Tibial artery (tissue), 4 donors: ENCODE measurements at places on chromosomes 6 and 20.
A peak's percentile ranks its signal among the peaks of the same experiment; 100 is the strongest.

- no peak for DNase-seq
These were observed 4.5 kb upstream of the PLAGL1 start for GRCh38 chr6:144012534-144012933.

DNA sequence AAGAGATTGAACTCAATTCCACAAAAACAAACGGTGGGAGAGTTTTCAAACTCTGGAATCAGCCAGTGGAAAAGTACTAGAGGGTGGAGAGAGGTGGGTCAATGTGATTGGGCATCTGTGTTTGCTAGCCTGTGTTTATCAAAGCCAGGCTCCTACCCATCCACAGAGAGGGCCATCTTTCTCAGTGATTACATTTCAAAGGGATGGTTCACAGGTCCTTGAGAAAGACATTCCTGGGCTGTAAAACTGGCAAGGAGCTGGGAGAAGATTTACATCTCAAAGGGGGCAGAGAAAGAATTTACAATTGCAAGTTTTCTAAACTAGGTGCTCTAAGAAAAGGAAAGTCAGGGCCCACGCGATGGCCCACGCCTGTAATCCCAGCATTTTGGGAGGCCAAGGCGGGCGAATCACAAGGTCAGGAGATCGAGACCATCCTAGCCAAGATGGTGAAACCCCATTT lies 146.8 kb upstream of the UST start:
- no peak for DNase-seq

DNA sequence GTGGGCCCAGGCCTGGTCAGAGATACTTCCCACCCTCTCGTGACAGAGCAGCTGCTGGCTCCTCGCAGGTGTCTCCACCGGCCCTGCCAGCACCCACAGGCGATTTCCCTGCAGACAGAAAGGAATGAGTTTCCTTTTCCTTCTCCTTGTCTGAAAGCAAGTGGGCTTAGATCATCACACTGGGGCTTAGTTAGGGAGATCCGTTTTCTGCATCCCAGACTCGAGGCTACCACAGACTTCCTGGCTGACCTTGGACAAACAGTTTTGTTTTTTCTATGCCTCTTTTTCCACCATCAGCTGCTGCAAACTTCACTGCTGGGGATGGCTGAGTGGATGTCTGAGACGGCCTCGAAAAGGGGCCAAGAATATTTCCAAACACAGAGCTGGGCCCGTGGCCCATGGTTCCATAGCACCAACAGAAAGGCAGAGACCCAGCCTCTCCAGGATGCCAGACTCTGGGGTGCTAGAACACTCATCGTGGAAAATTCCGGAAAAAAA lies 86.5 kb downstream of the BANF2 start:
- no peak for DNase-seq

DNA sequence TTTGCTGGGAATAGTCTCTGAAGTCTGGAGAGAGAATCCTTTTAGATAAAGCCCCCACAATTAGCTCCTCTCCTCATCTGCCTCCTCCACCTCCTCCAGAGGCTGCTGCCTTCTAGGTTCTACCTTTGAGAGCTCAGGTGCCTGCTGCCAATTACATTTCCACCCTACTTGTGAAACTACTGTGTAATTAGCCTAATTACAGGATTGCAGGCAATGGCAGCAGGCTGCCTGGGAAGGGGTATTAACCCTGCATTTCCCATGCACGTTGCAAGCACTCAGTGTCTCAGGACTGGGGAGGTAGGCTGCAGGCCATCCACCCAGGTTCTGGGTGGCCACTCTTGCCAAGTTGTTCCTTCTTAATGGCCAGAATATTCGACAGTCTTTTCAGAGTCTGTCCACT lies 215.6 kb upstream of the ZNF217 start:
- DNase-seq = no peak

GRCh38 chr6:170076466-170077165 lies 214.3 kb downstream of the DLL1 start:
- DNase-seq = no peak

DNA sequence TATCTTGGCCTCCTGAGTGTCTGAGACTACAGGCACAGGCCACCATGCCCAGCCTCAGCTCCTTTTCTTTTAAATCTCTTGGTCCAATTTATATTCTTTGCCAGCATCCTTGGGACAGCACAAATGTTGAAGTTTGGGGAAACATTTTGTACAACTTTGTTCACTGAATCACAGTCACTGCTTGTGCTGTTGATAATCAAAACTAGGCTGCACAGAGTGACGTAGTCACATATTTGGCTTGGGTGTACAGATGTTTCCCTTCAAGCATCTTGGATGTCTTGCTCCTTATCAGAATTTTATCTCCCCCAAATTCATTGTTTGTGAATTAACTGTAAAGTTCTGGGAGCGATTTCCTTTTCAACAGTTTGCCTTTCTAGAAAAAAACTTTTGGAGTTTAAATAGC lies 17.9 kb downstream of the CARMIL1 start:
- peak; percentile 50 for DNase-seq

- DNase-seq = no peak
These were observed 125.7 kb upstream of the MYLIP start for GRCh38 chr6:16003197-16003491.

DNA sequence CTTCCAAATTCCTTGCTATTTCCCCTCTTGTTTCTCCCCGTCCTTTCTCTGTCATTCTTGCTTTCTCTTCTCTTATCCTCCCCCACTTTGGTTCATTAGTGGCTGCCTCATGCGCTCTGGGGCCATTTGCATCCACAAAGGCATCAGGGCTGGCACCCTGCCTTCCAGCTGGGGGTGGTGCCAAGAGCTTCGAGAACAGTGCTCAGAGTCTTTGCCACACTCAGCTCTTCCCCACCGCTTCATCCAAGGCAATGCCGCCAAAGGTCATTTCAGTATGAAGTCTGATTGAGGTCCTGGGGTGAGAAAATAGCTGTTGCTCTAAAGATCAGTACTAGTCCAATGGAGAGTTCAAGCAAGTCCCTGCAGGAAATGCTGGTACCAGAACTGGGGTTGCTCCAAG lies 22.7 kb downstream of the OLIG3 start:
- no peak for DNase-seq

DNA sequence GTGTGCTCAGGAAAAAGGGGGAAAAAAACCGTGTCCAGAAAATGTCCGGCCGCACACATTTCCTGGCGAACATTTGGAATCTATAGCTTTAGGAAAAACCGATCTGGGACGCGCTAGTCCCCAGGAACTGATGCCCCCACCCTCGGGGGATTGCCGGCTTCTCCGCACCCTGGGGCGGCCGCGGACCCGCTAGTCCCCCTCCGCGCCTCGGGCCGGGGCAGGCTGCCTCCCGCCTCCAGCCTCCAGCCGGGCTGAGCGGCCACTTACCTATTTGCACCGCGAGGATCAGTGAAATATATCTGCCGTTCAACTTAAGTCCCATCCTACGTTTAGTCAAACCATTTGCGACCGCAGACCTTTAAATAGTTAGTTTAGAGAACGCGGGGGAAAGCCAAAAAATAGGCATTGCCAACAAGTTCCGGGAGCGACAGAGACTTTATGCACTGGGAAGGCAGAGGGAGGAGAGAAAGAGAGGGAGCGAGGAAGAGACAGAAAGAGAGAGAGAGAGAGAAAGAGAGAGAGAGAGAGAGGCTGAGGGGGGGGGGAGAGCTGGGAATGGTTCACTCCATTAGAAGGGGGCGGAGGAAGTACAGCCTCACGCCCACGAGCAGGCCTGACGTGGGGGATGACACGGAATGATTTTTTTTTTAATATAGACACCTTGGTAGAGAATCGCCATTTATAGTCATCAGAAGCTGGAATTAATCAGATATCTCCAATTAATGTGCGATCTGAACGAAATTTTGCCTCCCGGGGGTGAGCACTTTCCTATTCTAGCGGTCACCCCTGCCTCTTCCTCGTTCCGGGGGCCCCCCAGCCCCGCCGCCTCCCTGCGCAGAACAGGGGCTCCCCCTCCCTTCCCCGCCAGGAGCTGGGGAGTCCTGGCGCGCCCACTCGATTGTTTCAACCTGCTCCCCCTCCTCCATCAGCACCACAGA lies at the start of gene NRN1:
Gene NRN1 (minus strand): TSS at position 498 of the 938 bp plus-strand sequence. CDS start 176 bp downstream, at position 322.
- no peak for DNase-seq

- DNase-seq = no peak
These were observed 4.0 kb downstream of the MDGA1 start for GRCh38 chr6:37693546-37694250.

GRCh38 chr6:154757352-154758050 lies 24.3 kb downstream of the SCAF8 start:
- DNase-seq = no peak

DNA sequence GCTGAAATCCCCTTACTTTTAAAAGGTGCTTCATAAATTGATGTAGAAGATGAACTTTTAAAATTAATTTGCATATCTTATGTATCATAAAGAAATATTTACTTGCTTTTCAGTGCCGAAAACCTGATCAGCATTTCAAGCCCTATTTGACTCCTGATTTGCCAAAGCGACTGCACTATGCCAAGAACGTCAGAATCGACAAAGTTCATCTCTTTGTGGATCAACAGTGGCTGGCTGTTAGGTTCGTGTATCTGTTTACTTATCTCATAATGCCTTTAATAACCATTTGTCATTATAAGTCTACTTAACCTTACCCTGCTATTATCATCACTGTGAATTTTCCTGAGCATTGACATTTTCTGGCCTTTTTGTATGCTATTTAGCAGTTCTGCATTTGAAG lies 7.8 kb downstream of the OR2A4 start:
- no peak for DNase-seq

DNA sequence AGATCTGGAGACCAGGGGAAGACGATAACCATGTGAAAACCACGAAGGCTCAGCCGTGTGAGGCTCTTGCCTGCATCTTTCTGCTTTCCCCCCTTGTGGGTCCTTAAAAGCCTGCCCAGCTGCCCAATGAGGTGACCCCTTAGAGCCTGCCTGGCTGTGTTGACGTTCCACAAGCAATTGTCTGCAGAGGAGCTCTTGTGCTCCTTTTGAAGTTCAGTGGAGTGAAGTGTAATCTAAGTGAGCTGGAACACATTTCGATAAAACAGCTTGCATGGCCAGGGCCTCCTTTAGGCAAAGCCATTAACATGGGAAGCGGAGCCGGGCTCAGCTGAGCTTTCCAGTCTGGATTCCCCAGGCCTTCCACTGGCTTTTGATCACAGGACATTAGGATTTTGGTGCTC lies 27.3 kb upstream of the TCP11 start:
- DNase-seq = no peak

DNA sequence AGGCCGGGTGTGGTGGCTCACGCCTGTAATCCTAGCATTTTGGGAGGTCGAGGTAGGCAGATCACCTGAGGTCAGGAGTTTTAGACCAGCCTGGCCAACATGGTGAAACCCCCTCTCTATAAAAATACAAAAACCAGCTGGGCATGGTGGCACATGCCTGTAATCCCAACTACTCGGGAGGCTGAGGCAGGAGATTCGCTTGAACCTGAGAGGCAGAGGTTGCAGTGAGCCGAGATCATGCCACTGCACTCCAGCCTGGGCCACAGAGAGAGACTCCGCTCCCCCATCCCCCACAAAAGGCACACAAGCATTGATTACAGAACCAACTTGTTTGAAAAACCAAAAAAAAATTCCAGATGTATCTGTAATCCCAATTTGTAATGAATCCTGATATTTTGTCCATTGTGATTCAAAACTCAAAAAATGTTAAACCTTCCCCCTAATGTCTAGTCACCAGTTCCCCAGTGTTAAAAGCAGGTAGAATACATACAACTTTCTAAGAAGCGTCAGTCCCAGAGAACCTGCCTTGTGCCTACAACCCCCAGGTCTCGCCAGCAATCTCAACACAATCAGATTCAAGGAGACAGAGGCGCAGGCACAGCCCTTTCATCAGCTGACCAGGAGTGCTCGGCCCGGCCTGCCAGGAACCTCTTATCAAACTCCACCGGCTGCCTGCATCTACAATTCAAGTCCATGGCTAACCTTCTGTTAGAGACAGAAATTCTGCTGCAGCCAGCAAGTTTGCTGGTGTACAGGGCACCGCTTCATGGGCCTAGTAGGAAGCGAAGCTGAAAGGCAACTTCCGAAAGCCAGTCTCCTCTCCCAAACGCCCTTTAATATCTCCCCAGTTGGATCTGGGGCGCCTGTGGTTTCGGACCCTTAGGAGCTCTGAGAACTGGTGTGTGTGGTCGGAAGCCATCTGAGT lies 2.1 kb downstream of the EZR start:
- DNase-seq = peak; percentile 38

DNA sequence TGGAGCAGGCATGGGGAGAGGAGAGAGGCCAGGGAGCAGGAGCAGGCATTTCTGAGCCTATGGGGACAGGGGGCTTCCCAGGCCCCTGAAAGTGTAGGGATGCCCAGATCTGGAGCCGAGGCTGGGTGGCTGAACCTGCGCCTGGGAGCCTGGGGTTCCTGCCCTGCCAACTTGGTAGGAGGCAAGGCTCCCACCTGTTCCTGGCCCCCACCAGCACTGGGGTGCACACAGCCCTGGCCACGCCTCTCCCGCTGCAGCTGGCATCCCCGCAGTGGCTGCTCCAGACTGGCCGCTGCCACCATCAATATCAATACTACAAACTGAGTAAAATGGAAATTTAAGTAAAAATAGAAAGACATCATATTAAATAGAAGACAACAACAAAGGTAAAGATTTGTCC lies 684.9 kb upstream of the MAP3K7 start:
- DNase-seq = no peak

GRCh38 chr6:146301764-146302163 lies 241.9 kb upstream of the RAB32 start:
- DNase-seq = no peak

- no peak for DNase-seq
These were observed 164.3 kb downstream of the BMP7 start for GRCh38 chr20:57102160-57102559.

GRCh38 chr6:107627969-107628368 lies 138.1 kb downstream of the SOBP start:
- DNase-seq = no peak

GRCh38 chr6:88807622-88808021 lies 155.8 kb downstream of the RNGTT start:
- no peak for DNase-seq

GRCh38 chr6:88031550-88031949 lies 16.1 kb upstream of the SPACA1 start:
- DNase-seq = no peak

DNA sequence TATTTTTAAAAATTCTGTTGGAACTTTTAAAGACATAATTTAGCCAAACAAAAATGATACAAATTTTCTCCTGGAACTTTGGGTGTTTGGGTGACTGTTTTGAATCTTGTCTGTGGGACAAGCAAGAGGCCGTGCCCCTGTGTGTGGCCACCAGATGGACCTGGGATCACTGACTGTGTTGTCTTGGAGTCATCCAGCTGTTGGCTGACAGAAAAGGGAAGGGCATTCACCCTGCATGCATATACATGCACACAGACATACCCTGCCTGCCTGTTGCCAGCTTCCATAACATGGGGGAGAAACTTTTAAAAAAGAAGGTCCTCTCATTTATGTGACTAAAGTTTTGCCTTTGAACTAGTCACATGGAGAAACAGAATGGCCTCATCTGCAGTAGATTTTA lies 72.7 kb downstream of the BLOC1S5 start:
- DNase-seq = no peak

DNA sequence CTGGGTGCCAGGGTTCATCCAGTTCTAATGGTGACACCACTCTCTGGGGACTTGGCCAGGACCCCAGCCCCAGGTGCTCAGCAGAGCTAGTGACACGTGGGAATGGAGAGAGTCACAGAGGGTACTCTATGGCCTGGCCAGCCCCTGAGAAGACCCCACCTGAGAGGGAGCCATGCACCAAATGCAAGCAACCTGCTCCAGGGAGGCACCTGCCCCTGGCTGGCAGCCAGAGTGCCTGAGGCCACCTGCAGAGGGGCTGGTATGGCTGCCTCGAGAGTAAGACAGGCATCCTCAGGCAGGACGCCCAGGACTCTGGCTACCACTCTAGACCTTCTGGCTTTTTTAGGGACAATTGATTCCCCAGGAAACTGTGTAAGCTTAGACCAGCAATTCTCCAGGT lies 38.6 kb upstream of the CST7 start:
- no peak for DNase-seq
